ENCODE measurements at places on chromosomes 5 and 9.

DNA sequence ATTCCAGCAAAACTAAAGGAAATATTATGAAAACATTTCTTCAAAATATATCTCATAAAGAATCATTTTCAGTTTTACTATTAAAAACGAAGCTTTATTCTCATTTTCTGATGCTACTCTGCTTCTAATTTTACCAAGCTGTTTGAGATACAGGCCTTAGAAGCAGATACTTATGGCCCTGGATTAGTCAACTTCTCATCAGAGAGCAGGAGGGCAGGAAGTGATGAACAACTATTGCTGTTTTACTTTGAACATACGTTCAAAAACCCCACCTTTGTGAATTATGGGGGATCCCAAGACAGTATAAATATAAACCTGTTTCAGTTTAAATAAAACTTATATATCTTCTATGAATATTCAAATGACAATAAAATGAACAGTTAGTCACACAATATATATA, 16.0 kb downstream of the MPDZ start:
- no peak for DNase-seq

DNA sequence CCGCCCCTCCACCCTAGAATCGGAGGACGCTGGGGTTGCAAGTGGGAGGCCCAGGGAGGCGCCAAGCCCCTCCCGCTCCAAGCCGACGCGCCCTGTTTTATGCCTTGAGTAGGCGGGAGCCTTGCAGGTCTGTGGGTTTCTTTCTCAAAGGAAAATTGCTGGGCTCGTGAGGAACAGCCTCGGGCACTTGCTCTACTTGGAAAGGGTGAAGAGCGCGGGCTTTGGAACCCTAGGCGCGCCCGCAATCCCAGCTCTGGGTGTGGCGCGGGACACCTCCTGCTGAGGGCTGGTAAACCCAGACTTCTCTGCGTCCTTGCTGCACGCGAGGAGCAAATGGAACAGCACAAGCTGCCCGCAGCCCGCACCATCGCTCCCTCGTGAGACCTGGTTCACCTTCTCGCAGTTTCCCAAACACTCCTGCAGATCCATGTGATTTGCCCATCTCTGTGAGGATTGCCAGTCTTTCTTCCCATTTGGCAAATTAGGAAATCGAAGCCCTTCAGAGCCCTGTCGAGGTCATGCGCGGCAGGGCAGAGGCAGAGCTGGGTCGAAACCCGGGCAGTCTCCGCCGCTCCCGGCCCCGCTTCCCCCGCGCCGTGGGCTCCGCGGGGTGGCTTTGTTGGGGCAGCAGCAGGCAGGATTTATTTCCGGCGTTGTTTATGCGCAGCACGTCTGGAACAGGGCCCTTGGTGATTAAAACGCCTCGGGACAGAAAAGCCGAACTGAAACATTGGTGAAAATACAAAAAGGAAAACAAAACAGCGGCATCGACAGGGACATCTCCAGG, 98.4 kb upstream of the CPLX2 start:
- DNase-seq, result no peak

- DNase-seq, result peak; percentile 60
Measured at GRCh38 chr5:14286574-14287421, 143.7 kb downstream of the TRIO start.

GRCh38 chr9:36284226-36284625, 26.0 kb upstream of the GNE start:
- DNase-seq, result no peak

- no peak for DNase-seq
Measured at GRCh38 chr5:83184534-83184933, 107.2 kb downstream of the XRCC4 start.

GRCh38 chr9:137313326-137313936, 11.4 kb upstream of the NRARP start:
- no peak for DNase-seq

DNA sequence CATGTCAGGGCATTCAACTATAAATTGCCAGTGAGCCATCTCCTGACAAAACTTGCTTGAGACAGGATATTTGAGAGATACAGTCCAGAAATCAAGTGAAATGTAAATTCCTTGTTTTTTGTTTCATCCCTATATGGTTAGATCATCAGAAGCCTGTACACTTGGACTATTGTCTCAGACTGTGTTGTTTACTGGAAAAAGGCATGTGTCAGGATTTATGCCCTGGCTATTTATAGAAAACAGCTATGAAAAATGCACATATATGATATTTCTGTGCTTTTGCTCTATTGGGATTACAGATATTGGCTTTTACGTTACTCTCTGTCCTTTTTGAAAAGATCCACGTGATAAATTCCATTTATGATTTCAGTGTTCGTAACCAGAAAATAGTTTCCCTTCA, 44.2 kb downstream of the IL31RA start:
- no peak for DNase-seq

- no peak for DNase-seq
Measured at GRCh38 chr9:10050016-10050415, 562.8 kb downstream of the PTPRD start.

DNA sequence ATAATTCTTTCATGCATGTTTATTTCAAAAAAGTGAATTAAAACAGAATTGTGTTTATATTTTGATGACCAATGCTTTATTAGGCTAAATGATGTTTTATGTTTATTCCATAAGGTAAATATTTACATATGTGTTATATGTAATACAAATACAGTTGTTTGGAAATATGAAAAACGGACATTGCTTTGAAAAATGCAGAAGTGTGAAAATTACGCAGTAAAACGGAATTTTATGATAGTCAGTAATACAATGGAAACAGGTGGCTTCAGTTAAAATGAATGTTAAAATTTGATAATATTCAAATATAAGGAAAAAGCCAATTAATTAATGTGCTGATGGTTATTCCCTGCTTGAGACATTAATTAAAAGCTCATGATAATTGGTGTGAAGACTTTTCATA, 1633.8 kb downstream of the MAT2B start:
- no peak for DNase-seq

DNA sequence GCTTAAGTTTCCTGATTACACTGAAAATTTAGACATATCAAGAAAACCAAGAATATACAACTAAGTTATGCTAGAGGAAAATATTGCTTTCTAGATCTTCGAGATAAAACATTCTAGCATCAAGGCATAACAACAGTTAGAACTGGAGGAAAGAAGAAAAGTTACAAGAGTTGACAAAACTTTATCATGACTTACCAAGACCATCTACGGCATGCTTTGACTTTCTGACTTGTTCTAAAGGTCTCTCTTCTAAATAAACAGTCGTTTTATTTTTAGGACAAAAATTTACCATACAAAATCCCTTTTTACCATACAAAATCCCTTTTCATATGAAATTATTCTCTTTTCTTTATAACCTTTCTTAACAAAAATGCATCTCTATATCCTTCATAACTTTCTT, 1110.1 kb upstream of the CDH10 start:
- DNase-seq, result no peak

GRCh38 chr9:137449081-137449844, 8.1 kb upstream of the ENTPD8 start:
- DNase-seq, result no peak

DNA sequence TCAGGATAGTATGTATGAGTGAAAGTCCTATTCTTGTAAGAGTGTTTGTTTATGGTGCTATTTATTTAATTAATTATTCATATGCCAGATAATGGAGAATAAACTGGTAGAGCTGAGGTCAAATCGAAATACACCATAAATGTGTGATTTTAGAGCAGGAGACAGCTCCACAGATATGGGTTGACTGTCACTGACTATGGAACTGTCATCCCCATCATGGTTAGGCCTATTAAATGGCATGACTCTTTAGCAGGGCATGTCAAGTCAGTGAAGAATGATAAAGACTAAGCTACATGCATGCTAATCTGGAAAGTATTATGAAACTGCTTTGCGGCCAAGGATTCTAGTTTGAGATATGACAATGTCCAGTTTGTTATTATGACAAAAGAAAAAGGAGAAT, 658.6 kb downstream of the ISL1 start:
- no peak for DNase-seq

DNA sequence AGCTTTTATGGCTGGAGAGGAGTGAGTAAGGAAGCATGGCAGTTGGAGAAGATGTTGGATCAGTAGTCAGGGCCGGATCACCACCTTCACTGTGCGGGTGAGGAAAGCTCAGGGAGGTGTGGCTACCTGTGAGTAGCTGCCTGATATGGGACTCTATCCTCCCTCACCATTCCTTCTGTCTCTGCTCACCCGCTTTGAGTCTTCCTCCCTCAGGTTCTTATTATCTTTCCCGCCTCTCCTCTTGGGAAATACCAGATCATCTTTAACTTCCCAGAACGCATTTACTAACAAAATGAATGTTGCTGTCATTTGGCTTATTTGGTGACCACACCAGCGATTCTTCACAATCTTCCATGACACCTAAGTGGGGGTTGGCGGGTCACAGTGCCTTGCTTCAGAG, 140.7 kb upstream of the GPR151 start:
- DNase-seq, result no peak

DNA sequence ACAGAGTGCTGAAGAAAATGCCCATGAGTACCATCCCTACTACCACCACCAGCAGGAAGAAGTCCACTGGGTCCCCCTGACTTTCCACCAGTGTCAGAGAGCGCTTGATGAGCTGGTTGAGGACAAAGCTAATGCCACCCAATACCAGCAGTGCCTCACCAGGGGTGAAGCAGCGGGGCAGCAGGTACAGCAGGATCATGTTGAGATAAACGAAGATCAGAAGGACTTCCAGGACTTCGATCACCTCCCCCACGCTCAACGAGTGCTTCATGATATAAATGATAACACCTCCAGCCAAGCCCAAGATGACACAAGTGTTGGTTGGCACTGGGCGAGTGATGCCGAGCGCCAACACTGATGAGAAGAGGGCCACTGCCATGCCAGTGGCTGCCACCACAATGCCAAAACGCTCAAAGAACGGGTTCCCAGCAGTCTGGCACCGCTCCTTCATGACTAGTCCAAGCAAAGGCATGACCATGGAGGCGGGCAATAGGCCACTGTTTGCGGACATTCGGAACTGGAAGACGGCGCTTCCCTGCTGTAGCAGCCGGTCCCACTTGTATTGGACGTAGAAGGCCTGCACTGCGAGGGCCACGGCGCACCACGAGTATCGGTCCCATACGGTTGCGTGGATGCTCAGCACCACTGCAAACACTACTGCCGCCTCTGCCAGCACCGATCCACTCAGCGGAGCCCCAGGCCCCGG, 679 bp downstream of the DOLK start:
- no peak for DNase-seq

- no peak for DNase-seq
Measured at GRCh38 chr9:90787771-90788460, 13.7 kb upstream of the SYK start.

GRCh38 chr9:91915524-91916263, 34.3 kb downstream of the ROR2 start:
- DNase-seq, result no peak

DNA sequence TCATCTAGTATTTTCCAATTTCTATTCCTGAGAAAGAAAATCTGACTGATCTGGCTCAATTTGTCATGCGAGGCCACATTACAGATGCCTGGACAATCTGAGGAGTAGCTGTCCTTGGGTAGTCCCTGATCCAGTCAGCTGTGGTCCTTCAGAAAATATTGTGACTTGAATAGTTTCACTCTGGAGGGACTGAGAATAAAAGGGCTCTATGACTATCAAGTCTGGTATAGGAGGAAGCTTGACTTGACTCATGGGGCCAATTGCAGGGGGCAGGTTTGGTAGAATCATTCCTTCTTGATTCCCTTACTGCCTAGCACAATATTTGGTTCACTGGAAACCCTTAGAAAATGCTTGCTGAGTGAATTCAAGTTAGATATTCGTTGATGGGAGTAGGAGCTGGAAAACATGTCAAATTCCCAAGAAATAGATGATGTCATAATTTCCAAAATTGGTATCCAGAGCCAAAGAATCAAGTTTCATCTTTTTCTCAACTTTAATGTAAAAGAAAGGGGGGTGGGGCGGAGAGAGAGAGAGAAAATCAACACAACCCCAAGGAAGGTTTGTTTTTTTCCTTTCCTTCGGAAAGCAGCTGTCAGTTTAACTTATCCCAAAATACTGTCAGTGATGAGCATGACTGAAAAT, 32.4 kb upstream of the STX17 start:
- no peak for DNase-seq

DNA sequence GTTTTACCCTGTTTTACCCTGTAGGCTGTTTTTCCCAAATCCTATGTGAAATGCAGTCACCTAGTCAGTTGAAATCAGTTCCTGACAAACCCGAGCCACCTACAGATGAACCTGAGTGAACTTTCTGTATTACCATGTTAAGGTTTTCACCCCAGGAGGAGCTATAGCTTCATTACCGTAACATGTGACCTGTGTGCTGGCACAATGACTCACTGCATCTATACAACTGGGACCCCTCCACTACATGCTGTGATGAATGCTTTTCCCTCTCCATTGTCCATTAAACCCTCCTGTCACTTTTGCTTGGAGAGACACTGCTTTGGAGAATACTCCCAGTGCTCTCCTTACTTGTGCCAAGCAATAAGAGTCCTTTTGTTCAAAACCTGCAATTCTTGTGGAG, 1974.8 kb downstream of the EFNA5 start:
- no peak for DNase-seq

DNA sequence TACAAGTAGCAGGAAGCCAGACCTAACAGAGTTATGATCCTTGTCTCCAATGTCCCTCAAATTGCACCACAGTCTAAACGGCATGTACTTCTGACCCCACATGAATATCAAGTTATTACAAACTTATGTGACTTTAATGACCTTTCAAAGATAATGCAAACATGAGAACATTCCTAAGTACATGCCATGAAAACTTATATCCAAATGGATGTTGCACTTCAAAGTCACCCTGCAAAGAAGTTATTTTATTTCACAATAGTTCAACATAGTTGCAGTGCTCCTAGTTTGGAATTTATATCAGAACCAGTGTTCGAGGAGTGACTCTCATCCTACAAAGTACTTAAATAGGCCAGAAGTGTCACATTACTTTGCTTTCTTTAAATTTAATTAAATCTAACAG, 41.2 kb upstream of the ITGA1 start:
- no peak for DNase-seq

DNA sequence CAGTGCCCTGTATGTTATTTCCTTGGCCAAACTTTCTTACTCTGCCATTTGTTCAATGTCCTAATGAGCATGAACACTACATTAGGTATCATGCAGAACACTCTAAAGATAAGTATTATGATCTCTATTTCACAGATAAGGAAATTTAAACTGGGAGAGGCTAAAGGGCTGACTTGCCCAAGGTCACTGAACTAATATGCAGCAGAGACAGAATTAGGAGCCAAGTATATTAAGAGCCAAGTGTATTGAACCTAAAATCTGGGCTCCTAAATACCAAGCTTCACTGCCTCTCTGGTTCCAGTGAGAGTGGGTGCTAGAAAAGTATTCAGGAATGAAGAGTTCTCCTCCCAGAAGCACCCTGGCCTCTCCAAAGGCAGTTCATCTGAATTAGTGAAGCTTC, 13.5 kb downstream of the NR4A3 start:
- DNase-seq, result no peak
